Activated CD4-positive, alpha-beta T cell treated with anti-CD3 and anti-CD28 coated beads for 36 hours (primary cell): ENCODE measurements at places on chromosomes 5 and 9. TPM values are rescaled to one million over a fixed set of nuclear protein-coding genes. Genes with fewer than 3 reads are reported as not detected.

- no peaks in the 10 kb centered on the region for H3K27me3 ChIP-seq
- H3K4me3 ChIP-seq: no peak overlapping the region
- no peaks in the 10 kb centered on the region for H3K4me1 ChIP-seq
- H3K36me3 ChIP-seq: no peaks in the 10 kb centered on the region
Observed at GRCh38 chr9:108185613-108186012, 670.2 kb downstream of the ACTL7B start.

CDX1 gene
- not detected for total RNA-seq

DNA sequence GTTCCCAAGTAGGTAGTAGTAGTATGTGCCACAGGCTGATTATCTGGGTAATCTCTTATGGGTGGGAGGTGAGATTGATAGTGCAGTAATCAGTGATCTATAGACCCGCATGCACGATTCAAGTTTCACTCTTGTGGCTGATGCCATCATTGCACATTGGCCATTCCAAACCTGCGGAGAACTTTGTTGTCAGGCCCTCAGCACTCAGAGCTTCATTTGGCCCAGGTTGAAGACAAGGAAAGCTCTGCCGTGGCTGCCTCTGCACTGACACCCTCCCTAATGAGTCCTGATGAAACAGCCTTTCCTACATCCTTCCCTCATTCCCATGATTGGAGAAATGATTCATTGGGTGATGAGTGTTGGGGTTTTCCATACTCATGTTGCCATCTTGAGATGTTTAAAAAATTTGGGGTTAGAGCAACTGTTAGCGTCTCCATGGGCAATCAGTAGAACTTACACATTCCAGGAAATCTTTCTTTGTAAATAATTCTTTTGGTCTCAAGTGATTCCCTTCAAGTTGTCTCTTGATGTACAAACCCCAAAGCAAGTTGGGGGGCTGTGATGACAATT, 22.9 kb downstream of the PROP1 start:
- H3K27me3 ChIP-seq: no peaks in the 10 kb centered on the region
- no peaks in the 10 kb centered on the region for H3K4me1 ChIP-seq
- no peaks in the 10 kb centered on the region for H3K36me3 ChIP-seq
- no peak for DNase-seq

DND1 gene
- 2.1 TPM for total RNA-seq

GCNT4 gene
- total RNA-seq: 1.9 TPM

DNA sequence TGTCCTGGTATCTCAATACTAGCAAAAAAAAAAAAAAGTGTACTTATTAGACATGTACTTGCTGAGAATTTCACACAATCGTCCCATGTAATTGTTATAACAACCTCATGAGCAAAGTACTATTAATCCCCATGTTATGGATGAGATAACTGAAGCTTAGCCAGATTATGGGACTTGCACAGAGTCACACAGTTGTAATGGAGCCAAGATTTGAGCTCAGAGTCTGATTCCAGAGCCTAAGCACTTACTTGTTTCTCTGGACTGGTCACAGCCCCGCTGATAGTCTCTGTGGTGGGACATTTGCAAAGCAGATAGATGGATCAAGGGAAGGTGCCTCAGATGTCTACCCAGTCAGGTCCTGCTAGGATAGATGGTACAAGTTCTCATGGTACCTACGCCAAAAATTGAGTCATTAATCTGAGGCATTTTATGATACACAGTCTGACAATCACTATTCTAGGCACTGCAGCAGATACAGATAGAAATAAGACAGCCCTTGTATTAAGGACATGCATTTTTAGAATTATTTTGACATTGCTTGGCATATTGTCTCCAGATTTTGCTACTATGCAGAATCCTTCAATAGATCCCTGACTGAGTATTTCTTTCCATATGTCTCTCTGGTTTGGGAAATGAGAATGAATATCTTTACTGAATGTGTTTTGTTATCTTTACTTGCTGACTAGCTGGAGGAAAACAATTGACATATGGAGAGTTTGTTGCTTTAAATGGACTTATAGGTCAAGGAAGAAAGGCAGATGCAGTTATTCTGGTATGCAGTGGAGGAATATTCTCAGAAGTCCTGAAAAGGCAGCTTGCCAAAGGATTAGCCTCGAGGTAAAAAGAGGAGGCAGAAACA, 149.5 kb downstream of the ADAMTSL1 start:
- H3K36me3 ChIP-seq: no peaks in the 10 kb centered on the region
- H3K27me3 ChIP-seq: no peaks in the 10 kb centered on the region
- H3K27ac ChIP-seq: no peak overlapping the region
- H3K4me3 ChIP-seq: no peak overlapping the region
- H3K4me1 ChIP-seq: no peaks in the 10 kb centered on the region
- no peak for DNase-seq

DNA sequence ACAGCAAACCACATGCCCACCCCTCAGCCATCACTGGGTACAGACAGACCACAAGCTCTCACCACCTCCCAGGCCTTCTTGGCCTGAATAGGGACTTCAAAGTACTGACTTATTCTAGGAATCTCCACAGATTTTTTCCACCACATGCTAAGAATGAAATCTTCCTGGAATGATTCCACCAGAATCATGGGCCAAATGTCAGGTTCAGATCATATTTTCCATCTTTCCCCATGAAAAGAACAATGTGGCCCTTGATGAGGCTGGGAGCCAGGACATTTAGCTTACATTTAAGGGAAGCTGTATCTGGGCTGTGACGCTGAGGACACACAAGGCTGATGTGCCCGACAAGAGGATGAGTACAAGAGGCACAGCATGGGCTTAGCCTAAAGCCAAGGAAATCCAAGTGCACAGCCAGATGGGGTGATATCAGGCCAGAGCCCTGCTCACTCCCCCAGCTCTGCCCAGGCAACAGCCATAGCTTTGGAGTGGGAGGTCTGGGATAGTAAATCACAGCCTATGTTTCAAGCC, 28.1 kb downstream of the ACSL6 start:
- DNase-seq: no peak
- no peaks in the 10 kb centered on the region for H3K36me3 ChIP-seq
- H3K27ac ChIP-seq: no peak overlapping the region
- no peaks in the 10 kb centered on the region for H3K27me3 ChIP-seq

PCA3 gene
- total RNA-seq: not detected

GRCh38 chr9:124660341-124660801, 110.7 kb downstream of the NR6A1 start:
- peak overlapping the region; percentile 95 for H3K4me3 ChIP-seq
- peaks cover 15% of the 10 kb centered on the region for H3K4me1 ChIP-seq
- DNase-seq: peak; percentile 20
- H3K27ac ChIP-seq: peak overlapping the region; percentile 97
- no peaks in the 10 kb centered on the region for H3K36me3 ChIP-seq

DNA sequence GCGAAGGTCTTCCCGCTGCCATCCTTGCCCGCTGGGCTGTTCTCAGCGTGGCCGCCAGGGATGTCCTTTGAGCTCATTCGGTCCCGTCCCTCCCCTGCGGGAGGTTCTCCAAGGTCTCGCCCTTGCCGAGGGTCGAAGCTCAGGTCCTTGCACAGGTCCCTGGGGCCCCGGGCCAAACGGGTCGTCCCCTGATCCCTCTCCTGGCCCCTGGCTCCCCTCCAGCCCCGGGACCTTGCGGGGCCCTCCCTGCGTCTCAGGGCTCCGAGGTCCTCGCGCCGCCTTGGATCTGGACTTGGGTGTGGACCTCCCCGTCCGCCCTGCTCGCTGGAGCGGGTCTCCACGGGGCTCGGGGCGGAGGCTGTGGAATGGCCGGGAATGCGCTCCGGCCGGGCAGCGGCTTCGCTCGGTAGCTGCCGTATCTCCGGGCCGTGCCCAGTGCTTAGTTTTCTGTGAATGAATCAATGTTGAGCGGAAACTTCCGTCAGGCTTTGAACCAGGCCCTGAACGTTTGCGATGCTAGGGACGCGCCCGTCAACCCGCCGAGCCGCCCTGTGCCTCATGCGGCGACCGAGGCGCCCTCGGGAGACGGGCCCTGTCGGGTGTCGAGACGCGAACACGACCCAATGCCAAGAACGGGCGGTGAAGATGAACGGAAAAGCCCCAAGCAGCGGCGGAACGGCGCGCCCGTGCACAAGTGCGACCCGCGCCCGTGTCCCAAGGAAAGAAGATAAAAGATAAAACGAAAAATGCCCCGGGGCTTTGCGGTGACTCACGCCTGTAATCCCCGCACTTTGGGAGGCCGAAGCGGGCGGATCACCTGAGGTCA, 780 bp downstream of the RNU6ATAC start:
- peaks cover 11% of the 10 kb centered on the region for H3K36me3 ChIP-seq
- H3K4me3 ChIP-seq: no peak overlapping the region
- peaks cover 2% of the 10 kb centered on the region for H3K4me1 ChIP-seq
- H3K27ac ChIP-seq: no peak overlapping the region
- no peaks in the 10 kb centered on the region for H3K27me3 ChIP-seq
- DNase-seq: peak; percentile 83

- H3K4me3 ChIP-seq: no peak overlapping the region
- no peak overlapping the region for H3K27ac ChIP-seq
- no peaks in the 10 kb centered on the region for H3K27me3 ChIP-seq
- DNase-seq: no peak
Observed at GRCh38 chr9:69145144-69145715, 28.8 kb upstream of the TJP2 start.

DNA sequence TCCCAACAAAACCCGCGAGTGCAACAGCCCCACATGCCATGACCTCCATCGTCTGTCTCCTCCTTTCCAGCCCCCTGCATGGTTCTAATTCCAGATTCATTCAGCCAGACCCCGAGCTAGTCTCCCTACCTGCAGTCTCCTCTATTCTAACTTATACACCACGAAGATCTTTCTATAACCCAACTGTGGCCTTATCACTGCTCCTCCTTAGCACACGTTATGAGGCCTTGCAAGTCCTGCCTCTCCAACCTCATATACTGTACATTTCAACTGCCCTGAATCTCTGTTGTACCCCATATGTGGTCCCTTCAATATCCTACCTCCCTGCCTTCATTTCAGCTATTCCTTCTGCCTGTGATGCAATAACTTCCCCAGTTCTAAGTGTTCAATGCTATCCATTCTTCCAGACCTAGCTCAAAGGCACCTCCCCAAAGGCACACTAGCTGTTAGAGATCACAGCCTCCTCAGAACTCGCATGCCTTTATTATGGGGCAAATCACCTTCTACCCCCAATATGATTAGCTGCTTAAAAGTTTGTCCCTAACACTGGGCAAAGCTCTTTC, 215.1 kb upstream of the TRIM32 start:
- DNase-seq: no peak
- no peak overlapping the region for H3K4me3 ChIP-seq
- no peaks in the 10 kb centered on the region for H3K36me3 ChIP-seq
- no peaks in the 10 kb centered on the region for H3K4me1 ChIP-seq
- no peak overlapping the region for H3K27ac ChIP-seq
- no peaks in the 10 kb centered on the region for H3K27me3 ChIP-seq

GRCh38 chr9:116232424-116233159, 79.0 kb downstream of the PAPPA start:
- no peaks in the 10 kb centered on the region for H3K36me3 ChIP-seq
- no peaks in the 10 kb centered on the region for H3K4me1 ChIP-seq
- no peak overlapping the region for H3K27ac ChIP-seq
- DNase-seq: no peak

DNA sequence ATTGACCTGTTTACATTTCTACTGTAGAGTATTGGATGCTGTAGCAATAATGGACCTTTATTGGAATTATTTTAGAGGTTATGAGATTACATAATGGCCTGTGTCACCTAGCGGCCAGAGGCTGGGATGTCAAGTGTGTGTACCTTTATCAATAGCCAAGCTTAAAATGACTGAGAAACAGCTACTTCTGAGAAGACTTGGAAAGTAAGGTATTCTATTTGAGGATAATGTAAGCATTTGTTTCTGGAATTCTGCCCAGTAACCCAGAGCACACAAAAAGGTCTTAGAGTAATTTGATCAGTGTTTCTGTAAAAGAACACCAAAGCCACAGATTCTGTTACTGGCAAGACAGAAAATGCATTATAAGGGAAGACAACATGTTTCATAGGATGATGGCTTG, 116.8 kb downstream of the MACIR start:
- H3K27ac ChIP-seq: no peak overlapping the region
- H3K4me1 ChIP-seq: no peaks in the 10 kb centered on the region
- H3K36me3 ChIP-seq: no peaks in the 10 kb centered on the region
- no peak overlapping the region for H3K4me3 ChIP-seq
- H3K27me3 ChIP-seq: peaks cover 12% of the 10 kb centered on the region

MAP3K1 gene
- 22.9 TPM for total RNA-seq

SLC36A2 gene
- not detected for total RNA-seq

DNA sequence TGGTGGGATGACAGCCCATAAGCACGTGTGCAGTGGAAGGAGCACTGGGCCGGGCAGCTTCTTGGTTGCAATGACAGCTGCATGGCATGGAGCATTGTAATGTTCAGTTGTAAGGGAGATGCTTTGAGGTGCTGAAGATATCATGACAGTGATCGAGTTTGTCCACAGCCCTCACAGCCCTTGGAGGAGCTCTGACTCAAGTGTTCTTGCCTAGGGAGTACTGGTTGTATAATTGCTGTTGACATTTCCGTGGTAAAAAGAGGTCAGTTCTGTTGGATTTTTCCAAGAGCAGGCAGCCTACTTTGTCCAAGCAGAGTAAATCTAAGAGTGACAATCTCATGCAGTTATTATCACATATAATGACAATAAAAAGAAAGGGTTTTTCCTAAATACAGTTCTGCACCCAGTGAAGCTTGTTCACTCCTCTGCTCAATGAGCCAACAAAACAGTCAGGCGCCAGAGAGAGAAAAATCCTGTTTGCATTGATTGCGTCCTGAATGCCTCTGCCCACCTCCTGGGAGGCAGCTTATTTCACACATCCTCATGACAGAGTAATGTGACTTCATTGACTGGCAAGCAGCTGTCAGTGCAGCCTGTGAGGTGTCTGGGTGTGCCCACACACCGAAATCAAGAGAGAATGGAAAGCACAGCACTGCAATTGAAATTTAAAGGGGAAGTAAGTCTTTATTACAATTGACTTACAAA, 248.0 kb downstream of the NTRK2 start:
- H3K27ac ChIP-seq: no peak overlapping the region
- H3K4me3 ChIP-seq: no peak overlapping the region
- no peaks in the 10 kb centered on the region for H3K36me3 ChIP-seq
- H3K4me1 ChIP-seq: no peaks in the 10 kb centered on the region

DNA sequence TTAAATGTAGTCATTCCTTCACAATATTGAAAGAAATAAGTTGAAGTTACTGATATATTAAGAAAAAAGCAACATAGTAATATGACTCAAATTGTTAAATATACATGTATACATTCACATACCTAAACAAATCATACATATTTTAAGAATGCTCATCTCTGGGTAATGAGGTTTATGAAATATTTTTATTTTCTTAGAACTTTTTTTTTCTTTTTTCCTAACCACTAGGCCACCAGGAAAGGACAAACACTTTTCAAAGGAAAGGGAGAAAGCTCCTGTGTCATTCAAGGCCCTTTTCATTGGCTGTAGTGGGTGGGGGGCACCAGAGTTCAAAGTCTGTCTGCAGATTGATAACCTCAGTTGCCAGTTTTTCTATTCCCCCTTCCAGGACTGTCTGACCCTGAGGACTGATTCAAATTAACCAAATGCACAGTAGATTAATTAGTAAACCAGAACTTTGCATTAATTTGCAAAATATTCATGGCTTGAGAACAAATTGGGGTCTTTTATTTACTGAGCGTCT, 72.9 kb upstream of the NIPAL4 start:
- DNase-seq: no peak
- peaks cover 67% of the 10 kb centered on the region for H3K36me3 ChIP-seq
- no peaks in the 10 kb centered on the region for H3K27me3 ChIP-seq
- H3K4me3 ChIP-seq: no peak overlapping the region
- peak overlapping the region; percentile 32 for H3K27ac ChIP-seq

GRCh38 chr9:137318602-137319001, 16.5 kb upstream of the NRARP start:
- H3K36me3 ChIP-seq: no peaks in the 10 kb centered on the region
- DNase-seq: no peak
- H3K27ac ChIP-seq: no peak overlapping the region
- no peaks in the 10 kb centered on the region for H3K4me1 ChIP-seq
